ENCODE measurements at places on chromosomes 13 and 19.

- H3K27me3 ChIP-seq, result no peaks in the 10 kb centered on the region
- DNase-seq, result no peak
- H3K4me3 ChIP-seq, result no peak overlapping the region
- no peak overlapping the region for H3K27ac ChIP-seq
- no peaks in the 10 kb centered on the region for H3K4me1 ChIP-seq
- no peaks in the 10 kb centered on the region for H3K36me3 ChIP-seq
Measured at GRCh38 chr13:78032132-78032531, 113.5 kb upstream of the EDNRB start.

GRCh38 chr13:113322043-113322461 is 25.0 kb downstream of the LAMP1 start:
- H3K36me3 ChIP-seq, result peaks cover 27% of the 10 kb centered on the region
- H3K27ac ChIP-seq, result no peak overlapping the region
- H3K4me1 ChIP-seq, result no peaks in the 10 kb centered on the region
- H3K4me3 ChIP-seq, result no peak overlapping the region
- no peak for DNase-seq

DNA sequence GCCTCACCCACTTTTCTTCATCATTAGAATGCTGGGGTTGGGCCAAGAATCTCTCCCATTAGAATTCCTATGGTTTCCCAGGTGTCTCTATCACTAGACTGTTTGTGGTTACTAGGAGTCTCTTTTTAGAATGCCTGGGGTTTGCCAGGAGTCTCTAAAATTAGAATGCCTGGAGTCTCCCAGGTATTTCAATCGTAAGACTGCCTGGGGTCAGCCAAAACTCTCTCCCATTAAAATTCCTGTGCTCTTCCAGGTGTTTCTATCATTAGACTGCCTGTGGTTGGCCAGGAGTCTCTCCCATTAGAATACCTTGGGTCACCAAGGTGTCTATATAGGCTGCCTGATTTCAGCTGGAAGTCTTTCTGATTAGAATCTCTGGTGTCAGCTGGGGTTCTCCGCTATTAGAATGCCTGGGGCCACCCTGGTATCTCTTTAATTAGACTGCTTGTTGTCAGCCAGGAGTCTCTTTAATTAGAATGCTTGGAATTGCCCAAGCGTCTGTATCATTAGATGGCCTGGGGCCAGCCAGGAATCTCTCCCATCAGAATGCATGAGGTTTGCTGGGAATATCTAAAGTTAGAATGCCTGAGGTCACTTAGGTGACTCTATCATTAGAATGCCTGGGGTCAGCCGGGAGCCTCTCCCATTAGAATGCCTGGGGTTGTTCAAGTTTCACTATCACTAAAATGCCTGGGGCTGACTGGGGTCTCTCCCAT is 1479.2 kb downstream of the UQCRFS1 start:
- peaks cover 2% of the 10 kb centered on the region for H3K36me3 ChIP-seq
- no peak overlapping the region for H3K27ac ChIP-seq
- no peaks in the 10 kb centered on the region for H3K4me1 ChIP-seq

DNA sequence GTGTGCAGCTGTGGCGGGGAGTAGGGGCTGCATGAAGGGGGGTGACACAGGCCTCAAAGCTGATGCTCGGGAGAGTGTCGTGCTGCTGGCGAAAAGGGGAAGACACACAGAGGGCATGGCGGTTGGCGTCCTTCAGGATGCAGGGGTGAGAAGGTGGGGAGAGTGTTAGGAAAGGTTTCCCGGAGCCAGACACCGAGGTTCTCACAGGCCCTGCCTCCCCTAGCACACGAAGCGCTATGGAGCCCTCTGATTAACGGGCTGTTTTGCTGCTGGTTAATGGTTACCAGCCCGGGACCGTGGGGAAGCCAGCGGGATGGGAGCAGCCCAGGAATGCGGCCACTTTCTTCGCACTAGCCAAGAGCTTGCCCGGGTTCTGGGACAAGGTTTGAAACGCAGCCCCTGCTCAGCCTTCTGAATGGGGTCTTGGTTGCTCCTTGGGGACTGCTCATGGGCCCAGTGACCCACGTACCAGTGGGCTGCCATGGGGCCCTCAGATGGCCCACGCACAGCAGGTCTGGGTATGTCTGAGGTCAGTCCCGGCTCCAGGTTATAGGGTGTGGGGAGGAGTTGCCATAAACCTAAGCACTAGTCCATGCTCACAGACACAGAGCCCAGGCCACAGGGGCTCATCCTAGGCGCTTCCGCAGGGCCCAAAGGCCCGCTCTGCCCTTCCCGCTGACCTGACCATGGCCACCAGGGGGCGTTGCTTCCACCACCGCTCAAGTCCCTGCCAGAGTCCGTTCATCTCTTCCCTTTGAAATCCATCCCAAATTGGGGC is 31.3 kb upstream of the ISYNA1 start:
- no peaks in the 10 kb centered on the region for H3K27me3 ChIP-seq
- peaks cover 7% of the 10 kb centered on the region for H3K4me1 ChIP-seq
- no peak for DNase-seq
- H3K27ac ChIP-seq, result no peak overlapping the region
